Renal cortex interstitium (tissue), 15 donors: ENCODE measurements at places on chromosomes 7 and 10. TPM values are rescaled to one million over a fixed set of nuclear protein-coding genes. Genes with fewer than 3 reads are reported as not detected.

Gene FAM13C
- 7.5 TPM for polyA plus RNA-seq

Gene TMEM196
- 0.10 TPM for polyA plus RNA-seq

Gene CPEB3
- polyA plus RNA-seq = 2.5 TPM

Gene ZNF33A
- 58.0 TPM for polyA plus RNA-seq

Gene COBL
- polyA plus RNA-seq = 22.4 TPM

Gene MYOZ1
- polyA plus RNA-seq = 5.4 TPM

Gene CREB3L2
- polyA plus RNA-seq = 53.1 TPM

Gene MUC12
- polyA plus RNA-seq = 0.22 TPM

Gene PHYHIPL
- 16.4 TPM for polyA plus RNA-seq

GRCh38 chr10:122647383-122647968, 52.2 kb downstream of the C10orf120 start:
- no peak for DNase-seq

DNA sequence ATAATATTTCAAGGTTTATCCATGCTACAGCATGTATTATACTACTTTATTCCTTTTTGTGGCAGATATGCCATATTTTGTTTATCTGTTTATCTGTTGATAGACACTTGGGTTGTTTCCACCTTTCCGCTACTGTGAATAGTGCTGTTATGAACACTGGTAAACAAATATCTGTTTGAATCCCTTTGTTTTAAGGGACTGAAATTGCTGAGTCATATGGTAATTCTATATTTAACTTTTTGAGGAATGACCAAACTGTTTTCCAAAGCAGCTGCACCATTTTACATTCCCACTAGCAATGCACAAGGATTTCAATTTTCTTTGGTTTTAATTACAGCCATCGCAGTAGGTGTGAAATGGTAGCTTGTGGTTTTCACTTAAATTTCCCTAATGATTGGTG, 3.4 kb downstream of the C10orf53 start:
- no peak for DNase-seq

- DNase-seq = no peak
These were observed 100.4 kb upstream of the ARHGAP21 start for GRCh38 chr10:24824124-24824523.

DNA sequence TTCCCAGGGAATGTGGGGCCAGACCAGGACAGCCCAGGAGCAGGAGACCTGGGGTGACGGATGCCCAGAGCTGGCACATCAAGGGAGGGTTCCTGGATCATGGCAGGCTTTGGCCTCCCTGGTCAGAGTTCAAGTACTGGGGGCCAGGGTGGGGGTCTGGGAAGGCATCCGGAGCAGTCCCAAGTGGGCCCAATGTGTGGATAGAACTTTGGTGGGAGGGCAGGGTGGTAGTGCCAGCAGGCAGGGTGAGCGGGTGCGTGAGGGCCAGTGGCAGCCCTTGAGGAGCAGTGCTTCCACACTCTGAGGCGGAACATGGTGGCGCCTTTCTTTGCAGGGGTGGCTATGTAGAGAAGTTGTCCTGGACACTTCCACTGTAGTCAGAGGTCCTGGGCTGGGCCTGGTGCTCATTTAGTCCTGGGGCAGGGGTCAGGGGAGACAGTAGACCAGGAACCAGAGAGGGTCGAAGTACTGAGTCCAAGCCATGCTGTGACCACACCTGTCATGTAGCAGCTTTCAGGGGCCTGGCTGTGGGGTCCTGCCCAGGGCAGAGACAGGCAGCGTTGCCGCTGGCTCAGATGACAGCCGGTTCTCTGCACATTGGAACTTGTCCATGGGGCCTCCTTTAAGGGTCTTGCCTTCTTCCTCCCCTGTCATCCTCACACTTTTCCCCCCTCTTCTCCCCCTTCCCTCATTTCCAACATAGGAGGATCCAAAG, 22.2 kb upstream of the CSGALNACT2 start:
- DNase-seq = no peak

GRCh38 chr10:95394161-95394880, 103.5 kb upstream of the PDLIM1 start:
- DNase-seq = no peak

GRCh38 chr10:119221666-119222065, 14.3 kb downstream of the GRK5 start:
- DNase-seq = no peak

- no peak for DNase-seq
These were observed 39.3 kb downstream of the FAM13C start for GRCh38 chr10:59323036-59323459.

DNA sequence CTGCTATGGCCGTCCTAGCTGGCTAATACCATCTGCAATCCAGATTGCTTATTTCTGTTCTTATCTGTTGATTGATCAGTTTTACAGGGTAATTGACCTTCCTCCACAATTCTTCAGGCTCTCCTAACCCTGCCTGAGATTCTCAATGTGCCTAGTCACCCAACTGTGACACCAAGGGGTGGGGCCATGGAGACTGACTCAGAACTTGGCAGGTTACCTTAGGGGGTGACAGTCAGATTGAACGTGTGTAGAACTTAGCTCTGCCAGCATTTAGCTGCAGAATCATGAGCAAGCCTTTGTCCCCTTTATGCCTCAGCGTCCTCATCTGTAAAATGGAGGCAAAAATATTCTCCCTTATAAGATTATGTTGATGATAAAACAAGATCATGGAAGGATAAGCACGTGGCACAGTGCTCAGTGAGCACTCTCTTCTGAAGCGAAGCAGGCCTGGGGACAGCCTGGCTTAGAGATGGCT, 19.1 kb upstream of the LEP start:
- no peak for DNase-seq

DNA sequence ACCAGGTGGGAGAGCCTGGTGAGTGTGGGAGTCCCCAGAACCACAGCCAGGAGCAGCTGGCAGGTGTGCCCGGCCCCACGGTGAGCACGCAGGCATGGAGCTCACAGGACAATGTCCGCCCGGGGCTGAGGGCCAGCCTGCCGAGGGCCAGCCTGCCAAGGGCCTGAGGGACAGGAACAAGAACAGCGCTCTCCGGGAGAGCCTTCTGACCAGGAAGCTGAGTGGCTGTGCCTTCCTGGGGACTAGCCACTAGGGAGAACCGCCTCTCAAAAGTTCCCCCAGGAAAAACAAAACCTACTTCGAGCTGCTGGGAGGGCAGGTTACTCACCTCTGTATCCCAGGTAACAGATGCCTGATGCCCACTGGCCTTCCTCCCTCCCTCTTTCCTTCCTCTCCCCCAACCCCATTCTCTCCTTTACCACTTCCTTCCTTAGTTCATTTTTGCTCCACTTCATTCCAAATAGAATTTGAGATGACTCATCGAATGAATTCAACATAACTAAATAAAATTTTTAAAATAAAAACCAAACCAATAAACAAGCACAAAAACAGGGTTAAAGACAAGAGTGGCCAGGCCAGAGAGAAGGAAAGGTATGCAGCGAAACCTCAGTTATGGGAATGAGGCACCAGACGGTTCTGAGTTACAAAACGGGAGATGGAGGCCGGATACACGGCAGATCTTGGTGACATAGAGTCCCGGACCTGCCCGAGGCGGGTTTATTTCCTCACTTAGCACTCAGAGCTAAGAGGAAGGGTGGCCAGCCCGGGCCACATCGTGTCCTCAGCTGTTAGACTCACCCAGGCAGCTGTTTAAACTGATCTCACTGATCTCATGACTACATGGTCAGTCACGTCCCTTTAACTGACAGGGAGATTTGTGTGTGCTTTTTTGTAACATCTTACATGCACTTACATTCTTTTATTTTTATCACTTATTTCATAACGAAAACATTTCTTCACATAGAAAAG, 128.5 kb downstream of the TNS3 start:
- DNase-seq = no peak

- DNase-seq = no peak
These were observed 3.1 kb downstream of the NKX2-3 start for GRCh38 chr10:99535764-99536337.

DNA sequence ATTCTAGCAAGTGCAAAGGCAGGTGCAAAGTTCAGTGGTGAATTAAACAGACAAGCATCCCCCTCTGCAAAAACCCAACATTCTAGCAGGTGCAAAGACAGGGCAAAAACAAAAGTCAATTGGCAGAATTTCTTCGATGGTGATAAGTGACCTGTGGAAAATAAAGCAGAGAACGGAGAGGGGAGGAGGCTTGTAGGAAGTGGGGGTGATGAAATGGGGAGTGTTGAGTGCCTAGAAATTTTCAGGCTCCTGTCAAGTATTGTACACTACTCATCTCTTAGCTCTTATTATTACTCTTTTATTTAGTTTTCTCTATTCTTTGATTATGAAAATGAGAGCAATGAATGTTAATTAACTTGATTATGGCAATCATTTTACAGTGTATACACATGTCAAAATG, 2.4 kb upstream of the CD36 start:
- no peak for DNase-seq

- no peak for DNase-seq
These were observed 181.7 kb downstream of the ST7 start for GRCh38 chr7:117134889-117135552.

DNA sequence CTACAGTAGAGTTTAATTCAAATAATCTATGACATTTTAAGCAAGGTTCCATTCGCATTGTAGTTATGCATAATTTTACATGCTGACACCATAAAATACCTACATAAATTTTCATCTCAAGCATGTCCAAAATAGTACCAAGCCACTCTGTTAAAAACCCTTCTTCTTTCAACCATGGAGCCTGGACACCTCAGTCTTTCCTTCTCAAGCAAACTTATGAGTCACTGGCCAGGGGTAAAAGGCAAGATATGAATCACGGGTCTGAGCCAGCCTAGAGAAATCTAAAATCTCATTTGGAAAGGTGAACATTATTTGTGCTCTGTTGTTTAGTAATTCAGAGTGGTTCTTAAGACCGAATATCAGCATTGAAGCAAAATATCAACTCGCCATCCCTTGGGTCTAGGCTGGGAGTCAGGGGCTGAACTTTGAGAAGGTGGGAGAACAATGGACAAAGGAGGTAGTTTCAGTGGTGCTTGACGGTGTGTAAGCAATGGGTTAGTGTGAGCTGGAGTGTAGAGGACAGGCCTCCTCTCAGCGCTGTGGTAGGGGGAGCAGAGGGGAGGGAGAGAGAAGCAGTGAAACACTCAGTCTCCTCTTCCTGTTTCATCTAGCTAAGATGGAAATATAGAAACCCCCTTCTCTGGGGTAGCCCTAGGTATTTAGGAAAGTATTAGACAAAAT, 19.1 kb upstream of the GPAM start:
- DNase-seq = no peak

GRCh38 chr10:4662576-4663161, 163.3 kb upstream of the AKR1E2 start:
- DNase-seq = no peak

DNA sequence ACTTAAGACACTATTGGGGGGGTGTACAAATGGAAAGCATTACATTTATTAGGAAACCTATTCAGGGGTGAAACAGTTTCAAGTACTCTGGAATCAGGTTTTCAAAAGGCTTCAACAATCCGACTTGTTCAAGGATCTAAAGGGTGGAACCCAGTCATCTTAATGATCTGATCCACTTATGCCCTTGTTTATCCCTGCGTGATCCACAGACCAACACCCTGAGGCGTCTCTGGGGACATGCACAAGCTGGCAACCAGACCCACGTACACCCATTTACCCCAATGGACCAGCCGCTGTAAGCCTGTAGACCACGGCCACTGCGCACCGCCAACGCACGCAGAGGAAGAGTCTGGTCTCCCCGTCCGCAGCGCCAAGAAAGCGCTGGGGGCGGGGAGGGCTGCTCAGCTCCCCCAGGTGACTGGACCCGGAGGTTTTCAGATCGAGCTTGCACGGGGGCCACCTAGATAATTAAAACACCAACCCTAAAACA, 13.4 kb downstream of the HNRNPF start:
- no peak for DNase-seq

GRCh38 chr7:69276011-69276729, 322.1 kb upstream of the AUTS2 start:
- no peak for DNase-seq
